T-cell (primary cell): ENCODE measurements at places on chromosomes 7 and 10. TPM values are rescaled to one million over a fixed set of nuclear protein-coding genes. Genes with fewer than 3 reads are reported as not detected.

GRCh38 chr10:96301616-96302015 is 2.6 kb upstream of the DNTT start:
- H3K4me3 ChIP-seq, result no peak overlapping the region
- no peaks in the 10 kb centered on the region for H3K36me3 ChIP-seq
- H3K27ac ChIP-seq, result no peak overlapping the region
- peaks cover 13% of the 10 kb centered on the region for H3K4me1 ChIP-seq
- no peak for DNase-seq
- H3K27me3 ChIP-seq, result no peaks in the 10 kb centered on the region

- H3K27me3 ChIP-seq, result no peaks in the 10 kb centered on the region
- DNase-seq, result no peak
- no peak overlapping the region for H3K27ac ChIP-seq
- H3K4me3 ChIP-seq, result no peak overlapping the region
- no peaks in the 10 kb centered on the region for H3K36me3 ChIP-seq
Measured at GRCh38 chr10:125062227-125062913, 98.0 kb downstream of the CTBP2 start.

Gene OR2A5
- total RNA-seq, result not detected

DNA sequence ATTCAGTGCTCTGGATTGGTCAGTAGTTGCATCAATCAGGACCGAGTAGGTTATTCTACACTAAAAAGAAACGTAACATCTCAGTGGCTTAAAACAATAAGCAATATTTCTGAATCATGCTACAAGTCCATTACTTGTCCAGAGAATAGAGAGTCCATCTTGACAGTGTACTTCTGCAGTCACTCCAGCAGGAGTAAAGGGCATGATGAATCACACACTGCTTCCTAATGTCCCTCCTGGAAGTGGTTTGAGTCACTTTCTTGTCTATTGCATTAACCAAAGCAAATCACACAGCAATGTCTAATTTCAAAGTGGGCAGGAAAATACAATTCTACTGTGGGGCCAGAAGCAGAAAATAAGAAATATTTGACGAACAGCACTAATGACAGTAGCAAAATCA is 124.8 kb downstream of the TSPAN12 start:
- no peak overlapping the region for H3K4me3 ChIP-seq
- no peak for DNase-seq
- H3K36me3 ChIP-seq, result no peaks in the 10 kb centered on the region
- H3K27me3 ChIP-seq, result no peaks in the 10 kb centered on the region

- DNase-seq, result no peak
- H3K4me3 ChIP-seq, result no peak within 1 kb of the TSS
- H3K4me1 ChIP-seq, result no peaks in the 10 kb centered on the region
- H3K27ac ChIP-seq, result no peak within 1 kb of the TSS
- no peaks in the 10 kb centered on the region for H3K36me3 ChIP-seq
Measured at GRCh38 chr10:77637532-77638320, at the start of gene KCNMA1. KCNMA1 (minus strand) TSS chr10:77637808.

Gene SLC26A3
- total RNA-seq, result not detected

Gene ZPBP
- total RNA-seq, result not detected

DNA sequence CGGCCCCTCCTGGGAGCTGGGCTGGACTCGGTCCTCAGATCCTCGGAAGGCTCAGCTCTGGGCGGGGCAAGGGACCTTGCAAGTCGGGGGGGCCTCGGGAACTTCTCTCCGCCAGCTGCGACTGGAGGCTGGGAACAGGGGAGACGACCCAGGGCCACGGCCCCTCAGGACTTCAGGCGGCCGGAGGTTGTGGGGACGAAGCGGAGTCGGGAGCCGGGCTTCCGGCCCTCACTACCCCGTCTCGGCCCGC is 2.6 kb downstream of the ADIRF start:
- no peaks in the 10 kb centered on the region for H3K36me3 ChIP-seq
- no peak for DNase-seq
- H3K27ac ChIP-seq, result peak overlapping the region; percentile 93
- peak overlapping the region; percentile 72 for H3K4me3 ChIP-seq

DNA sequence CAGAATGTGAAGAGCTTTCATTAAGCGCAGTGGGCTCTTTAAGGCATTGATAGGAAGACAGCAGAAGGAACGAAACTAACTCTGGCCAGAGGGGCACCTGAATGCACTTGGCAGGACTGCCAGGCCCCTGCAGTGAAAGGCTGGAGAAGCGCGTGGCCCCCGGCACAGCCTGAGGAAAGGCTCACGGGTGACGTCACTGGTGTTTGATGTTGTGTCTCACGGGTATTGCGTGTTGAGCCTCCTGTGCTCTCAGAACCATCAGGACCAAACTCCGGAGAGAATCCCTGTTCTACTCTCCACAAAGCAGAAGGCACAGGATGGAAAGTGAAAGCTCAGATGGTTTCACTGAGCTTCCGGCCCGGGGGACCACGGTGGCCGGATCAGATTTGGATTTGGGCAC is 515.8 kb upstream of the FOXK1 start:
- H3K4me3 ChIP-seq, result no peak overlapping the region
- H3K27ac ChIP-seq, result no peak overlapping the region
- H3K4me1 ChIP-seq, result no peaks in the 10 kb centered on the region
- no peaks in the 10 kb centered on the region for H3K36me3 ChIP-seq
- peaks cover 3% of the 10 kb centered on the region for H3K27me3 ChIP-seq

DNA sequence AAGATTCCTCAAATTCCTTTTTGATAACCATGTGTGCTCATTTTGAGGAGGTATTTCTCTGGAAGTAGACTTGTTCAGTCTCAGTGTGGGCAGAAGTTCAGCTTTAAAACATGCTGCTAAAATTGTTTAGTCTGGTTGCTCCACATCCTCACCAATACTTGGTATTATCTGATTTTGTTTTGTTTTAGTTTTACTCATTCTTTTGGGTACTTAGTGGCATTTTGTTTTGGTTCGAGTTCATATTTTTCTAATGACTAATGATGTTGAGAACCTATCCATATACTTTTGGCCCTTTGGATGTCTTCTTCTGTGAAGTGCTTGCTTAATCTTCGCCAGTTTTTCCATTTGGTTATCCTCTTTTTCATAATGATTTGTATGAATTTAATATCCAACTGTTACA is 694.2 kb upstream of the FZD8 start:
- DNase-seq, result no peak
- H3K27me3 ChIP-seq, result no peaks in the 10 kb centered on the region
- no peak overlapping the region for H3K4me3 ChIP-seq
- no peaks in the 10 kb centered on the region for H3K36me3 ChIP-seq
